ENCODE measurements at places on chromosomes 3 and 15.

GRCh38 chr3:173584093-173584837 is 186.7 kb downstream of the NLGN1 start:
- no peak for DNase-seq

GRCh38 chr3:48561045-48561736 is 2.4 kb downstream of the UCN2 start:
- no peak for DNase-seq

DNA sequence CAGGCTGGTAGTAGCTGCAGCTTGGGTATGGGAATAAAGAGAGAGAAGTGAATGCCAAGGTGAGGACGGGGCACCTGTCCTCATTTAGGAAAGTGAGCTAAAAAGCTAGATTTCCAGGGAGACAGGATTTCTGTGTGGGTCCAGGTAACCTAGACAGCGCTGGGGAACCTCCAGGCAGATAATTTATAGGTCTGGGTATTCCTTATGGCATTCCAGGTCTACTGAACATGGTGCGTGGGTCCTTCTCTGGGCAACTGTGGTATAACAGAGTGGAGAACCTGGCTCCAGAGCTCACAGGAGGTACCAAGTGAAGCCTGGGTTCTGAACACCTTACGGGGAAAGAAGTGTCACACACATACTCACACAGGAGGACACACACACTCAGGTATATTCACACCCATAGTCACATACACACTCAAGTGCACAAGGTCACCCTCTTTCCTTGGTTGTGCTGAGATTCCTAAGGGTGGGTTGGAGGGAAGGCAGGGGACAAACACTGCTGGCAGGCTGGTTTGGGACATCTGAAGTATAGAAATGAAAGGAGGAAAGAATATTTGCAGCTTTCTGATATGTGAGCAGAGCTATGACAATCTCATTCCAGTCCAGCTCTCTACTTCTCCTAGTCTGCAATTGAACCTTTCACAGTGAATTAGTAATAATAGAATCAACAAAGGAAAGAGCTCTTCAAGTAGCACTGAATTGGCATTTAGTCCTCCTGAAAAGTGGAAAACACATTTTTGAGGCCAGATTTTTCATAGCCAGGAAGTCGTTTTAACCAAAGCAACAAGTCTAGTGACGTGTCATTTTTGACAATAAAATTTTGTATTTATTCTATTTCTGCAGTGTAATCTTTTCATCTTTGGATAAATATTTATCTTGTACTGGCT is 37.4 kb upstream of the ITGA11 start:
- DNase-seq, result no peak

DNA sequence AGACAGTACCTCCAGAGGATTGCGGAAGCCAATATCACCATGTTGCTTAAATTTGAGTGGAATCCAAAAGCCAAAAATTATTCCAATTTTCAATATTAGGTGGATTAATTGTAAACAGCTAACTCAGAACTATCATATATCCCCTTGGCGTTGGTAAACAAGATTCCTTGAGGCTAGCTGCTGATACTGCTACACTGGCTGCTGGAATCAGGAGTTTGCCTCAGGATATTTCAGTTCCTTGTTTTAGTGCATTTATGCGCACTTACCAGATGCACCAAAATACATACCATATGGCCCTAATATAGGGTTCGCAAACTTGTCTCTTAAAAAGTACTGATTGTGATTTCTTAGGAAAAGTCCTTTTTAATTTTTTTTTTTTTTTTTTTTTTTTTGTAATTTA is 605.2 kb upstream of the NAALADL2 start:
- no peak for DNase-seq

- no peak for DNase-seq
Observed at GRCh38 chr3:106969596-106969995, 407.6 kb upstream of the CCDC54 start.

- no peak for DNase-seq
Observed at GRCh38 chr15:74442604-74443003, 8.8 kb upstream of the SEMA7A start.

- no peak for DNase-seq
Observed at GRCh38 chr15:69388260-69388705, 25.9 kb upstream of the KIF23 start.

DNA sequence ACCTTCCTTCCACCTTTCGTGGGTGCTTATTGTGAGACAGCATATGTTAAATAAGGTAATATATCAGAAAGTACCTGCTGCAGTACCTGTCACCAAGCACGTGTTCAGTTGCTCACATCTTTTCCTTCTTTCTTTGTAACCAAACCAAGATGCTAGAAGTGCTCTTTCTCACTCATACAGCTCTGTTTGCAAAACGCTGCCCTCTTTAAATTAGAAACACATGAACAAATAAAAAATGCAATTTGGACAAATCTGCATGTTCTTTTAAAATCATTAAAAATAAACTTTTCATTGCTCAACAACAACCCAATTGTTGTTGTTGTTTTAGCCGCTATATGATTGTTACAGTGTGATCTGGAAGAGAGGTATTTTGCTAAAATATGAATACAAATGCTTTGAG is 193.5 kb upstream of the ZBTB20 start:
- DNase-seq, result no peak

DNA sequence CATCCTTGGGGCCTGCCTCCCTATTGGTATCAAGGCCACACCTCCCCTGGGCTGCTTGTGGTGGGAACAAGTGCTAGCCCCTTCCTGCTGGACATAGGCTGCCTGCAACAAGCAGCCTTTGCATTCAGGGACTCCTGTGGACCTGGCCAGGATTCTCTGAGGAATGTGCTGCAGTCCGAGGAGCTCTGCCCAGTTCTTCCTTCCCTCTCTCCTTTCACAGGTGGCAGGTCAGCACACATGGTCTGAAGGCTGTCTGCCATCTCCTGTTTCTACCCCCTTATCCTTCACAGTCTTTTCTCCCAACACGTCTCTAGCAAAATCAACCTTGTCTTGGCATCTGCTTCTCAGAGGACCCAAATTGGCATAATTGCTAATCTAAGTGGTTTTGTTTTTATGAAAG is 97.0 kb upstream of the LIPC start:
- no peak for DNase-seq

DNA sequence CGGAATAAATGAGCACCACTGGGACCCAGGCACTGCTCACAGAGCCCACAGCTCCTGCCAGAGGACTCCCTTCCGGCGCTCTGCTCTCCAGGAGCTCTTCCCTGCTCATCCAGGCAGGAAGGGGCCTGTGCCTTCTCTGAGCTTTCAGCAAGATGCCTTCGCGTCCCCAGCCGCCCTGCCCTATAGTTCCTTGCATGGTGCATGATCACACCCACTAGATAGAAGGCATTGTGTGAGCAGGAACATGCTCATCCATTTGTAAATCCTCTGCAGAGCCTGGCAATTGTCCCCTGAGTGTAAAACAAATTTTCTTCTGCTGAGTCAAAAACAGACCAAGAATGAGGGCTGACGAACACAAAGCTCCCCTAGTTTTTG is 181.6 kb downstream of the MEGF11 start:
- DNase-seq, result no peak
